IPS DF 6.9 (cell line): ENCODE measurements at places on chromosomes 1 and 21.

GRCh38 chr1:210464519-210465039 is 135.9 kb downstream of the HHAT start:
- DNase-seq: no peak

DNA sequence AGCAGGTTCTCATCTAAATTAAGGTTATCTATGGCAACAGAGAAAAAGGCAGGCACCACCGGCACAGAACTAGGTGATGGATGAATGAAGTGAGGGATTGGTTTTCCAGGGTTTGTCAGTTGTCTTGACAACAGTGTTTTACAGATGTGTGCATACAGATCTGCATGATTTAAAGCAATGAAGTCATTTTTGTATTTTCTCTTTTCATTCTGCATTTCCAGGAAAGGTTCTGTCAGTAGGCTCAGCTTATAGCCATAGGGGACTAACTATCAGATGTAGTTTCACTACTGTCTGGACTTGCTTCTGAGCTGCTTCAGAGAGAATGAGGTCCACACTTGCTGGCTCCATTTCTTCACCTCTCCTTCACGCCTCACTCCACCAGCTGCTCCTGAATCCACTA is 98.2 kb upstream of the LMO4 start:
- DNase-seq: no peak

GRCh38 chr1:84206375-84206774 is 62.3 kb downstream of the PRKACB start:
- DNase-seq: no peak

DNA sequence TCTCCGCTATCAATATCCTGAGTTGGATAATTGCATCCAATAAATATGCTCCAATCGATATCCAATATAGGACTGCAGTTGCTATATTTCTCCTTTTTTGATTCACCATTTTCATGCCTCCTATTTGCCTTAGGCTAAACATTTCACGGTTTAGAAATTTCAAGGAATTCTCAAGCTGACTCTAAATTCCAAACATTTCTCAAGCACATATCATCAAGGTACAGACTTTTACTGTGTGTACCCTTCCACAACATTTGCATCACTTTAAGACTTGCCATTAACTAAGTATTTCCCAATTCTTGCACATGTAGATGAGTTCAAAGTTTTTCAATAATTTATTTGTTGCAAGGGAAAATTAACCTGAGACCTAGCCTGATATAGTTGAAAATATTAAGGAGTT is 795.2 kb upstream of the TMPRSS15 start:
- no peak for DNase-seq

DNA sequence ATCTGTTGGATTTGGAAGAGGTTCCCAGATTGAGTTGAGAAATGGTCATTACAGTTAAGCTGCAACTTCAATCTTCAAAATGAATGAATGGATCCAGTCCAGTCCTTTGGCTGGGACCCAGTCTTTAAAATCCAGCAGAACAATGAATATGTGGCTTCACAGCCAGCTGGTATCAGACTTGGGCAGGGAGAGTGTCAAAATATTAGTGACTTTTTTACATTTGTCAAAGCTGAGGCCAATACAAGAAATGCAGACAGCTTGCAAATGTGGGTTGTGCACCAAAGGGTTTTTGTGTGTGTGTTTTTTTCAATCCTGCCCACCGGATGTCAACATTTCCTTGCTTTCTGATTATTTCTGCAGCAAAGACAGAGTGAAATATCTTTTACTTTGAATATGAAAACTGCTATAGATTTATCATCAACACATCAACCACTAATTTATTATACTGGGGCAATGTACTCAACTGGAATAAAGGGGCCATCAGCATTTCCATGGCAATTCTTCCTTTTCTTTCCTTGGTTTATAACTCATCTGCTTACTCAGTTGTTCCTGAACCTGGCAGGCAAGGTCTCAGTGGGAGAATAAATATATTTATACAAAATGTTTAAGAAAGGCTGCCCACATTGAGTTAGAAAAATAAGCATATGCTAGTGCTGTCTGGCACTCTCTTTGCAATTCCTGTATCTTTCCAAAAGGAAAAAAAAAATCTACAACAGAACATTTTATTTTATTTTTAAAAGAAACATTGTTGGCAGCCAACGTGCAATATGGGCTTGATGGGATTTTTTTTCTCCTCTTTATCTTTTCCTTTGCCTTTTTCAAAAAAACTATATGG is 491.6 kb upstream of the C1orf87 start:
- DNase-seq: no peak

DNA sequence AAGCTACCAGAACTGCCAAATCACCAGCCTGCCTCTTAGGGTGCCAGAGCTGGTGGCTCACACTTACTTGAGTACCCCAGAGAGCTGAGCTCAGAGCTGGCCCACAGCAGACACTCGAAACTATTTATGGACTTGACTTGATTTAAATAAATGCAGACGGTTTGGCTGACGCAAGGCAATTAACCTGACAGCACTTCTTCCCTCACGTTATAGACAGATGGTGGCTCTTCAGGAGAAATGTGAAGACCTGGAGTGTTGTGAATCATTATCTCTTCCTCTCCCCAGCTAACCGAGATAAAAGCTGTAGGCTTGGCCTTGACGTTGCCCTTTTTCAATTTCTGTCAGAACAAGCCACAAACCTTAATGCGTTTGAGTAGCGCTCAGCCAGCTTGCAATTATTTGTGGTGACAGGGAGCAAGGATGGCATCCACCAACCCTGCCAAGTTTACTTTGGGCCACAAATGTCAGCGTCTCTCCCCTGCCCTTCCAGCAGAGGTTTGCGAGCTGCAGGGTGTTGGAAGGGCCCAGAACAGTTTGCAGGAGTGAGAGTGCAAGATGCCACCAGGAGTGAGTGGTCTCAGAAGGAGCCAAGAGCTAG is 34.0 kb upstream of the BCAR3 start:
- no peak for DNase-seq
